ENCODE measurements at places on chromosomes 6 and 20.

DNA sequence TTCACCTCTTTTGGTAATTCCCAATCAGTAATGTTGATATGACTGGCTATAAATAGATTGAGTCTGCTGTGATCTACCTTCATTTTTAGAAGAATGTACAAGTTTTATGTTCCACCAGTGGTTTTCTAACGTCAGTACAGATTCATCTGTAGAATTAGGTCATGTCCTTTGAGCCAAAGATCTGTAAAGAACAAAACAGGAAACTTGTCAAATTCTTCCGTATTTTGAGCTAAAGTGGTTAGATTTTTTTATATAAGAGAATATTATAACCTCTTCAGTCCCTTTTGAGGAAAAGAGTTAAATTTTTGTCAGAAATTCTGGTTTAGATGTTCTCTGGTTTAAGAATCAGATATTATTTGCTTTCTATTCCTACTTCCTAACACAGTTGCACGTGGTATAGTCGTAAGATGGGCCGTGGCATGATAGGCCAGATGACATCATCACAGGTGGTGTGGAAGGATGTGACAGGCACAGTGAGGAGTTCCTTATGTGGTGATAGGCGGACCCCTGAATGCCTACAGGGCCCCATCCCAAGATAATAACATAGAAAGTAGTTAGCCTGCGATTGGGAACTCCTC lies 62.3 kb downstream of the SNX9 start:
- peak; percentile 61 for DNase-seq

DNA sequence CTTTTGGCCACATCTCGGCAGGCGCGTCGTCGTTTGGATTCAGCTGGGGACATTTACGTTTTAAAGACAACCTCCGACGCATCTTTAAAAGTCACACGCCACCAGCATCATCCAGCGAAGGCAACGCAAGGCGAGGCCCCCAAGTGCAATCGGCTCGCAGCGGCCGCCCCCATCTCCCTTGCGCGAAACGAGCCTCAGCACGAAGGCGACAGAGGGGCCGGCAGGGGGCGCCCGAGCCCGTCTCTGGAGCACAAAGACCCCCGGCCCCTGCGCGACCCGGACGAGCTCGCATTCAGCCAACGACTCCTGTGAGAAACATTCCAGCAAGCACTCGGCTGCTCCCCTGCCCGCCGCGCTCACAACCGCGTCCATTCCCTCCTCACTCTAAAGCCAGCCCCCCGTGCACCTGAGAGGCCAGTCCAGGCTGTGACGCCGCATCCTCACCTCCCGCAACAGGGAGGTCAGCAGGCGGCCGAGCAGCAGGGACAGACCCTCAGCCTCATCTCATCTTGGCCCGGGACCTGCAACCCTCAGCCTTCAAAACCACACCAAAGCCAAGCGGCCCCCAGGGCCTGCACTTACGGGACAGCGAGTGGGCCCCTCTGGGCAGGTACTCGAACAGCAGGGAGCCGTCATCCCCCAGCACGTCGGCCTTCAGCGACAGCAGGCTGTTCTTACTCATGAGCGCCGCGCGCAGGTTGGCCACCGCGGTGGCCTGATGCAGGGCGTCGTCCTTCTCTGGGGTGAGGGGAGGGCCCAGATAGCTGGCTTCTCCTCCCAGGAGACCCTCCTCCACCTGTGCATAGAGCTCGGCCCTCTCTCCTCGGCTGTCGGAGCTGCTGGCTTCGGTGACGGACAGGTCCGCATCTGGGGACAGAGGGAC lies 35.8 kb downstream of the SLC2A4RG start:
- DNase-seq: no peak

DNA sequence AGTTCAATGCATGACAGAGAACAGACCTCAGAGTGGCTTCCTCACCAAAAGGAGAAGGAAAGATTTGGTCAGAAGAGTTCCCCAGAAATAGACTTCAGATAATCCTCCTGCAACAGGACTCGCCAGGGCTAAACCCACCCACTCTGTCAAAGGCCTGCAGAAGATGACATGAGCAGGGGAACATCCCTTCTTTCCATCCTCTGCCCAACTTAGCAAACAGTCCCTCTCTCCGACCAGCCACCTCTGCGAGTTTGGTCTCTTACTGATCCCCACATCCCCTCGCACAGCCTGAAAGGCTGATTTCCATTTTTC lies 7.5 kb downstream of the NFATC2 start:
- DNase-seq: no peak

DNA sequence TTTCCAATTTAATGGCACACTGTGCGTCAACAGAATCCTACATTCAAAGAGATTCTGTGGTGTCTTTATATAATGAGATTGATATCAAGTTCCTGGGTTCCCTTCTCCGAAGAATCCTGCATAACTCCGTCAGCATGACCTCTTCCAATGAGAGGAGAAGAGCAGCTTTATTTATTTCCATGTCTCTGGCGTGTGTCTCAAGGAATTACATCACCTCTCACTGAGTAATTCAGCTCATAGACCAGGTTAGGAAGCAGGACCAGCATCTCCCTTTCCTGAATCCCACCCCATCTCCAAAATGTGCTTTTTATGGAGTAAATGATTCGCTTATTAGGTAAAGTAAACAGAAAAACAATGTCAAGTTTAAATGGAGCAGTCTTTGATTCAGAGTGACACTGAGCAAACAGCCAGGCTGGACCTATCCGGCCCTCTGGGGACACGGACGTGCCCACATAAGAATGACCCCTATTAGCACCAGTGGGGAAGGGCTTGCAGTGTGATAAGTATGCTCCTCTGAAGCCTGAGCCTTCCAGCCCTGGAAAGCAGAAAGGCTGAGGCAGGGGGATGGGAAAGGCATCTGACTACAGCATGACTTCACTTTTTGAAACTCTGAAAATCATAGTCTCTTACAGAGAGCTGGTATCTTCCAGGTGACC lies 165.2 kb downstream of the CLIC5 start:
- DNase-seq: no peak

DNA sequence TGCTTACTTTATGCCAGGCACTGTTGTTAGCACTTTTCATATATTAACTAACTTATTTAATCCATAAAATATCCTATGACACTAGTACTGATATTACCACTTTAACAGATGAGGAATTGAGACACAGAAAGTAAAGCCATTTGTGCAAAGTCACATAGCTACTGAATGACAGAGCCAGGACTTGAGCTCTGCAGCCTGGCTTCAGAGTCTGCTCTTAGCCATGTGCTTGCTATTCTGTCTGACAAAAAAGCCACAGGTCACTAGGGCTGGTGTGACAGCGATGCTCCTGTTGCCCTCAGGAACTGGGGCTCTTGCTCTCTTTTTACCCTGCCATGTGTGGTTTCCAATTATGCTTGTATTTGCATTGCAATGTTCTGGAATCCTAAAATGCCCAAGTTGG lies 44.7 kb upstream of the RNF8 start:
- no peak for DNase-seq

- no peak for DNase-seq
These were observed 188.0 kb upstream of the RAB32 start for GRCh38 chr6:146355521-146356100.

DNA sequence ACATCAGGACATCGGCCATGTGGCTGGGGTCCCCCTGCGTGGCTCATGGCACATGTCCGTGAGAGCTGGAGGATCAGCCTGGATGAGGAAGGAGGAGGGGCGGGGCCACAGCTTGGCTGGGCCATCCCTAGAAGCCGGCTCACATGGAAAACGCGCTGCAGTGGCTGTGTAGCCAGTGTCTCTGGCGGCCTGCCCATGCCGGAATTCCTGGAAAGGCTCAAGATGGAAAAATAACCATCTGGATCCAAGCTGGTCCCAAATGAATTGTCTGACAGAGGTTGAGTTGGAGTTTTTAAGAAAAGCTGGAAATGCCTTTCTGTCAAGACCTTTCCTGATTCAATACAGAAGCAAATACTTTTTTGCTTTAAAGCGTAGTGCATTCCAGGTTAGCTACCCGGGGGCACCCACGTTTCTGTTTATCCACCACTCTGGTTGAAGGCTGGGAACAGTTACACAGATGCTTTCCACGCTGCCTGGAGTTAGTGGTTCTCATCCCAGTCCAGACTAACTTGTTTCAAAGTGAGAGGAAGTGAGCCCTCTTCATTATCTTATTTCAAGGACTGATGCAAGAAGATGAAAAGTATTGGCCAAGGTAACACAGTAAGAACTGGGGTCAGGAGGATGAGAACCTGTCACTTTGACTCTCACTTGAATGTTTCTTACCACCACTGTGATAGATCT lies 99.0 kb downstream of the GMPR start:
- no peak for DNase-seq
